ENCODE measurements at places on chromosomes 6 and 20.

DNA sequence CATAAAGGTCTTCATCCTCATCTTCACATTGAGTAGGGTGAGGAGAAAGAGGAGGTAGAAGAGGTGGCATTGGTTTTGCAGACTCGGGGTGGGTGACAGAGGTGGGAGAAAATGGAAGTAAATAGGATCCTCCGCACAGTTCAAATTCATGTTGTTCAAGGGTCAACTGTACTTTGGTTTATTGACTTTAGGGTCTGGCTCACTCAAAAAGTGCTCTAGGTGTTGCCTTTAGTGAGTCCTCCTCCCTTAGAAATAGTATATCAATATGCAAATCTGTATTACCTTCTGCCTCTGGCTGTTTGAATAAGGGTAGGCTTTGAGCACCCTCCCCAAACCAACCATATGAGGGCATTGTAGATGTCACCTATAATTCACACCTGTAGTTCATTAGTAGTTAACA is 54.7 kb downstream of the KIF6 start:
- no peak for DNase-seq

DNA sequence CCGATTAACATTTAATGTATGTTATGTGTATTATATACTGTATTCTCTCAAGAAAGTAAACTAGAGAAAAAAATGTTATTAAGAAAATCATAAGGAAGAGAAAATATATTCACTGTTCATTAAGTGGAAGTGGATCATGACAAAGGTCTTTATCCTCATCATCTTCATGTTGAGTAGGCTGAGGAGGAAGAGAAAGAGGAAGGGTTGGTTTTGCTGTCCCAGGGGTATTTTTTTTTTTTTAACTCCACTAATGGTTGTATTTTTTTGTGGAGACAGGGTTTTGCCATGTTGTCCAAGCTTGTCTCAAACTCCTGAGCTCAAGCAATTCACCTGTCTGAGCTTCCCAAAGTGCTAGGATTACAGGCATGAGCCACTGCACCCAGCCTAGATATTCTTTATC is 11.0 kb downstream of the ECT2L start:
- no peak for DNase-seq

DNA sequence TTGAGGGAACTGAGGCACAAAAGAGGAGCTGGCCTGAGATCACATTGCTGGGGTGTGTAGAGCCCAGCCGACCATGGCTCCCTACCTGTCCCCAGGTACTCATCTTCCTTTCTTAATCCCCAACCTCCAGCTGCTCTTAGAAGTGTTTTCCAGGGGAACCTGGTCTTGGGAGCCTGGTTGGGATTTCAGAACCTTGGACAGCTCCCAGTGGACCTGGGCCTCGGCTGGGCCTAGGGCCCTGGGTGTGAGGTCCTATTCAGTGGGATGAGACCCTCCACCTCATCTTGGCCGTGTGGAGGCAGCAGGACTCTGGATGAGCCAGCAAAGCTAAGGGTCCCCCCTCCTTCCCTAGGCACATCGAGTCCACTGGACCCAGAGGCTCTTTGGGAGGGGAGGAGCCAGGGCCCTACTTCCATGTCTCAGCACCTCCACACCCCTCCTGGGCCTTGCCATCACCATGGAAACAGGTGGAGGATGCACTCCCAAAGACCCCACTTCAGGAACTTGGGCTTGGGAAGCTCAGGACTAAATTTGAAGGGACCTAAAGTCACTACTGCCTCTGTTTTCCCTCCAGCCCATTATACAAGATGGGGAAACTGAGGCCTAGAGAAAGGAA is 38.5 kb downstream of the DLGAP4 start:
- peak; percentile 9 for DNase-seq

- DNase-seq: no peak
Observed at GRCh38 chr20:62167474-62167873, 15.4 kb upstream of the MTG2 start.

DNA sequence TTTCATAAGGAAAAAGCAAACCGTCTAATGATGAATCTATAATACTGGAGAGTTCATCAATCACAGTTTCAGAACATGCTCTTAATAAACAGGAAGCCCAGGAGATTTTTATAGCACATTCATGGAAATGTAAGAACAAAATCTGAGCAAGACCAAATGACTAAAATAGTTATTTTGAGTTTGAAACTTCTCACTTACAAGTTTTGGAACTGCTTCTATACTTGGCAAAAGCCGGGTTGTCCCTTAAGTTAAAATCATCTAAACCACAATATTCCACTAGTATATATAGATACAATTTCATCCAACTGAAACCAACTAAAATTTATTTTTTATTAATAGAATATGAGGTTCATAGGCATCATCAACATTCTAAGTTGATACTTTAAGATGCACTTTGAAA is 268.2 kb downstream of the PHACTR1 start:
- no peak for DNase-seq
